ENCODE measurements at places on chromosomes 13 and 19.

DNA sequence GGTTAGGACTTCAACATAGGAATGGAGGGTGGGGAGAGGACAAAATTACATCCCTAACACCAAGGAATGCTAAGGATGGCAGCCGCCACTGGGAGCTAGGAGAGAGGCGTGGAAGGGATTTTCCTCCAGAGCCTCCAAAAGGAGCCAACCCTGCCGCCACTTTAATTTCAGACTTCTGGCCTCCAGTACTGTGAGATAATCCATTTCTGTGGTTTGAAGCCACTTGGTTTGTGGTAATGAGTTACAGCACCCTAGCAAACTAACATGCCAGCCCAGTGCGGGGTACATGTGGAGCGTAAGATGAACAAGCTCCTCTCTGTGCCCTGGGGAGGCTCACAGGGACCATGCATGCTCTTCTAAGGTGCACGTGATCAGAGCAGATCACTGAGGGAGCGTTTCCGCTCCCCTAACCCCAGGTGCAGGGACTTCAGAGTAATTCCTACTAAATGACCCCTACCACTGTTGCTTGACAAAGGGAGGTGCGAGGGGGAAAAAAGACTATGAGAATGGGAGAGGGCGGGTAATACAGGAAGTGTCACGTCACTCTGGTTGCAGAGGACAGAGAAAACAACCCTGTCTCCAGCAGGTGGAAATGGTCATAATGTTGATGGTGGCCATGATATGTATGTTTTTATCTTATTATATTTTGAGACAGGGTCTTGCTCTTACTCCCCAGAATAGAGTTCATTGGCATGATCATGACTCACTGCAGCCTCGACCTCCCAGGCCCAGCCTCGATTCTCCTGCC lies 12.0 kb downstream of the FPR1 start:
- DNase-seq, result no peak

GRCh38 chr13:49627831-49628652 lies at the start of gene ARL11:
Gene ARL11 (plus strand): TSS chr13:49628507. CDS start chr13:49630448, 1,941 bp downstream.
- no peak for DNase-seq

GRCh38 chr19:44663996-44664395 lies 7.3 kb upstream of the CEACAM19 start:
- DNase-seq, result no peak

DNA sequence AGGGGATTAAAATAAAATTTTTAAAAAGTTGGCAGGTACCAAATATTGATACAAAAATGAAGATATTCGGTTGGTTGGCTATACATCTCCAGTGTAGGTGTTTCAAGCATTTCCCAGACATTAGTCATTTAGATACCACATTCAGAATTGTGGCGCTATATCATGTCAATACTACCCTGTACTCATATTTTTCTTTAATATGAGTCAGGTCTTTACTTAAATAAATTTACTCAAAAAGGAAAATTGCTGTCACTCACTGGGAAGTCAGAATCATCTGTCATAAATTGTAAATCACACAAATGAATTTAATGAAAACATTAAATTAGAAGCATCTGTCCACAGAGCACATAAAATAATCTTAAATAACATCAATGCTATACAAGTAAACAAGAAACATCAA lies 134.2 kb downstream of the TSHZ3 start:
- no peak for DNase-seq

GRCh38 chr19:11338569-11339253 lies 746 bp downstream of the RAB3D start:
- DNase-seq, result no peak

GRCh38 chr19:18385675-18386542 lies at the start of gene GDF15:
Gene GDF15 (plus strand): TSS chr19:18386158. CDS start chr19:18386190, 32 bp downstream.
- DNase-seq, result no peak

GRCh38 chr13:21638319-21639282 lies 32.3 kb upstream of the FGF9 start:
- DNase-seq, result no peak

DNA sequence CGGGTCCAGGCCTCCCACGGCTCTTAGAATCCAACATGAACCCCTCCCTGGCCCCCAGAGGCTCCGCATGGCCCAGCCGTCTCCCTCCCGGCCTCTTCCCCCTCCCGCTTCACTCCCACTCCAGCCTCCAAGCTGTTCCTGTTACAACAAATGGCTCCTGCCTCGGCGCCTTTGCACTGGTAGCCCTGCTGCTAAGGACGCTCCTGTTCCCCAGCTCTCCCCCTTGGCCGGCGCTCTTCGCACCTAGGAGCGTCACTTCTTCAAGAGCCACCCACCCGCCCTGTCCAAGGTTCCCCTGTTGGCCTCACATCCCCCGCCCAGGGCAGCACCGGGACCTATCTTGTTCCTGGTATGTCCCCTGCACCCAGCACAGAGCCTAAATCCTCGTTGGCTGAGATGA lies 9.4 kb downstream of the CCDC124 start:
- DNase-seq, result no peak

DNA sequence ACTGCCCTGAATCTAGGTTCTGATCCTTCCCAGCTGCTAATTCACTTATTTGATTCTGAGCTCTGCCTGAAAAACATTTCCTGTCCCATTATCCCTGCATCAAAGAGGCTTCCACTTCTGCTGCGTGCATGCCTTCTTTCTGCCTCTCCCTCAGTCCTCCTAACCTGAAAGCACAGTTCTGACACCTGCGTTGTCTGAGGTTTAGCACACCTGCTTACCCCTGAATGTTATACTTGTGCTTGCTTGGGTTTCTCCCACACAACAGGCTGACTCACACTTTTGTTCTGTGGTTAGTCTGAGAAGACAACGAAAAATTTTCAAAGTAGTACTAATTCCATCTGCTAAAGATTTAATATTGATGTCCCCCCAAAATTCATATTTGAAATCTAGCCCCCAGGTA lies 3.1 kb upstream of the SOHLH2 start:
- DNase-seq, result no peak

GRCh38 chr19:1672038-1672768 lies 19.8 kb upstream of the TCF3 start:
- DNase-seq, result peak; percentile 33

GRCh38 chr13:98509271-98510155 lies 67.4 kb downstream of the STK24 start:
- peak; percentile 23 for DNase-seq

DNA sequence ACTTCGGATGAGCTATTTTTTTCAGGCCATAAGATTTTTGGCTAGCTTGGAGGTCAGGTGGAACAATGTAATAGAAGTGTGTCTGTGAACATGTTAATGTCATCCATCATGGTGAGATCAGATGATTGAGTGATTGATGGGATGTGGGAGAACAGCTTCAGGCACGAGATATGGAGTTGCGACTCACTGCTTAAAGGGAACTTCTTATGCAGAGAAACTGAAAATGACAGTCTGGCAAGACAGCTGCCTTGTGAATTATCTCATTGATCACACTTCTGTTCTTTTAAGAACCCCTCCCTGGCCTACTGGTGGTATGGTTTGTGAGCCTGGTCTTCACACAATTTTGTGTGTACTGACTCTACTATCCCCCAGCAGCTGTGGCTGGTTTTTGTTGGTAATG lies 96.0 kb downstream of the OLFM4 start:
- no peak for DNase-seq

DNA sequence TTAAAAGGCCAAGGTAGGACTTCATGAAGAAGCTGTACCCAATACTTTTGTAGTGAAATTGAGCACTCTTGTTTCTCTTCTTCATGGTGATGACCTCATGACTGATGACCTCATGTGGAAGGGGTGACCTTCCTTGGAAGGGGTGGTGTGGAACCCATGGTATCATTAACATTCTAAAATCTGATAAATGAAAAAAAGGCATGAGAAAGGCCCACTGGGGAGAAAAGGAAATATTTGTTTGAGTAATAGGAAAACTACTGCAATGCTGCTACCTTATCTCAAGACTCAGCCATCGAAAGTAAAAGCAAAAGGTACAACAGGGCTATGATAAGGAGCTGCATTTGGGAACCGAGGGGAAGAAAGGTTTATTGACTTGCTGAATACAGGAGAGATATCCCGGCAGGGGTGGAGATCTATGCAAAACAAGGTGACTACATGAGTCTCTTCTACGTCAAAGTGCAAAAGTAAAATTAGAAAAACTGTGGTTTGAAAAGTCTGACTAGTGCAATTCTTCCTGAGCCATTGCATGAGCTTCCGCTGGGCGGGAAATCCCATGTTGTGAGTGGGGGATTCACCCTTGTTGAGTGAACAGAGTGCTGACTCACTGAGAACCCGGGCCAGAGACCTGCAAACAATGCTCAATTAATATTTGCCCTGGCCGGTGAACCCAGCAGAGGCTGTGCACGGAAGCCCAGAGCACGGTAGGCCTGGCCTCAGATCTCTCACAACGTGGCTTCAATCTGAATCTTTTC lies 138.9 kb upstream of the RFC3 start:
- peak; percentile 9 for DNase-seq

- DNase-seq, result no peak
Measured at GRCh38 chr13:98541701-98542203, 35.2 kb downstream of the STK24 start.

DNA sequence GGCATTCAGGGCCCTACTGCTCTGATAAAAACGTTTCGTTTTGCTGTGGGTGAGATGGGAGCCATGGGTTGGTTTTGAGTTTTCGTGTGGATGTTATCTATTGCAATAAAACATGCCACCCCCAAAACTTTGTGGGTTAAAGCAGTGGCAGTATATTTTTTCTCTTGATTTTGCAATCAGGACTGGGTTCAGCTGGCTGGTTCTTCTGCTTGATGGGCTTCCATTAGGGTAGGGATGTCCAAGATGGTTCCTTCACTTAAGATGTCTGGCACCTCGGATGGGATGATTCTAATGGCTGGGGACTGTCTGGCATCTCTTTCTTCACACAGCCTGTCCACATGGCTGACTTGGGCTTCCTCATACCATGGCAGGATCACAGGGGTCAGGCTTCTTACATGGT lies 15.6 kb upstream of the PNMA8B start:
- no peak for DNase-seq

- DNase-seq, result no peak
Measured at GRCh38 chr13:50334944-50335343, 319.7 kb downstream of the KCNRG start.

DNA sequence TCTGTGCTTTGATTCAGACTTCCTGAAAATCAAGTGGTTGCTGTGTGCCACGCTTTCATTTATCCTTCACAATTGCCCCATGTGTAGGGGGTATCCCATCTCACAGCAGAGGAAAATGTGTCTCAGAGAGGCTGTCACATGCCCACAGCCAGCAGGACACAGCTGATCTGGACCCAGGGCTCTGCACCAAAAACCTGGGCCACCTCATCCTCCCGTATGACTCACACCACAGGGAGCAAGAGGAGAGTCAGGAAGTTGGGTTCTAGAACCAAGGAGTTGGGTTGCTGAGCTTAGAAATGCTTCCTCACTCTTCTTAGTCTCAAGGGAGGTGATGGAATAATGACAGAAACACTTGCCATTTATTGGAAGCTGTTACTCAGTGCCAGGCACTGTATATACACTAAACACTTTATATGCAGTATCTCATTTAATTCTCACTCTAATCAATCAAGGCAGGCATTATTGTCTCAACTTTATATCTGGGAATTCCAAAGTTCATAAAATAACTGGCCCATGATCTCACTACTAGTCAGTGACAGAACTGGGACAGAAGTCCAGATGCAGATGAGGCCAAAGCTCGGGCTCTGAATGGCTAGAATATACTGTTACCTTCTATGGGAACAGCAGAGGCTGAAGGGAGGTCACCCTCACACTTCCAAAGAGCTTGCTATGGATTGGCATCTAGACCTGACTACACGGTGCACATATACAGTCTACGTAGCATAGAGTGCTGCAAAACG lies 47.7 kb upstream of the ATP12A start:
- no peak for DNase-seq

GRCh38 chr13:42322806-42323205 lies 50.9 kb downstream of the AKAP11 start:
- DNase-seq, result no peak

- DNase-seq, result no peak
Measured at GRCh38 chr19:11856596-11857250, 8.2 kb downstream of the ZNF439 start.

DNA sequence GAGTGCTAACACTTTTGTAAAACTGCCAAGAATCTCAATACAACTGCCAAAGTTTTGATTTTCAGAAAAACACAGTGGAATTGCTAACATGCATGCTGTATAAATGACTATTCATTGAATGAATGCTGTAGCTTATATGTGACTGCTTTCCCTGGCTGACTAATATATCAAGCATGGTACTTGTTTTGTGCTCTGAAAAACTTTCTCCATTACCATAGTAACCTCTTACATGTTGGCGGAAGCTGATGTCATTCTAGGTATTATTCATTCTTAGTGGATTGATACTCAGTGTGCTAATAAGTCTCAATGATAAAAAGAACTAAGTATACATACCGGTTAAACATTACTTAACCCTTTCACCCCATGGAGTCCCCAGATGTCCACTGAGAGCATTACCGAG lies 166.1 kb upstream of the MYO16 start:
- DNase-seq, result no peak

GRCh38 chr13:27969082-27969865 lies at the start of gene CDX2:
Gene CDX2 (minus strand): TSS chr13:27969315. CDS start chr13:27969006, 309 bp downstream.
- no peak for DNase-seq

GRCh38 chr13:93259527-93260080 lies 33.0 kb downstream of the GPC6 start:
- DNase-seq, result no peak

DNA sequence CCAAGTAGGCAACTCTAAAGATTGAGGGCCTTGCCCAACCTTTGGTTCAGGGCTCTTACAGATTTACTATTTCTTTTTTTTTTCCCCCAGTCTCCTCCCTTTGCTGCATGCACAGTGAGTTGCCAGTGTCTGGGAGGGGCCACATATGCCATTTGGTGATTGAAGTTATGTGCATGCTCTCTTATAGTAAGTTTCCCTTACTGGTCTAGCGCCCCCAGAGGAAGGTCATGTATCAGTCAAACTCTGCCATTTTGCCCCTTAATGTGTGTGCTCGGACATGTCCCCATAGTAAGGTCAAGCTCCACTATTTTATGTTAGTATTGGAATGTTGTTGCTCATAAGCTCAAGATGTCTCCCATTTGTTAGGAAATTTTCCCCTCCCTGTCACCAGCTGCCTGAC lies 1138.0 kb upstream of the SLC10A2 start:
- no peak for DNase-seq

DNA sequence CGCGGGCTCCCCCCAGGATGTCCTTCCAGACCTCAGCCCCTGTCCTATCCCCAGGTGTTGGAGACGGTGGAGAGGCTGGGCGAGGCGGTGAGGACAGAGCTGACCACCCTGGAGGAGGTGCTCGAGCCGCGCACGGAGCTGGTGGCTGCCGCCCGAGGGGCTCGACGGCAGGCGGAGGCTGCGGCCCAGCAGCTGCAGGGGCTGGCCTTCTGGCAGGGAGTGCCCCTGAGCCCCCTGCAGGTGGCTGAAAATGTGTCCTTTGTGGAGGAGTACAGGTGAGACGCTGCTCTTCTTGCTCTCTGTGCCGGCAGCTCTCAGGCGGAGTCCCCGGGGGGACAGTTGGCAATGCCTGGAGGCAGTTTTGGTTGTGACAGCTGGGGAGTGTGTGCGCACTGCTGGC lies 6.9 kb downstream of the TTYH1 start:
- DNase-seq, result no peak
